Cardiac atrium fibroblast (primary cell): ENCODE measurements at places on chromosomes 5 and 9. TPM values are rescaled to one million over a fixed set of nuclear protein-coding genes. Genes with fewer than 3 reads are reported as not detected.

PIP5KL1 gene
- total RNA-seq, result 2.8 and 16.4 TPM in 2 replicates

ZBED3 gene
- 0.36 and 0.65 TPM in 2 replicates for total RNA-seq

FOXD4L5 gene
- total RNA-seq, result not detected in 2 replicates

OR1Q1 gene
- not detected in 2 replicates for total RNA-seq

NUTM2F gene
- not detected in 2 replicates for total RNA-seq

NKD2 gene
- total RNA-seq, result 22.4 and 30.5 TPM in 2 replicates

SLC45A2 gene
- not detected in 2 replicates for total RNA-seq

SLC31A1 gene
- 22.4 and 33.5 TPM in 2 replicates for total RNA-seq

CDC20B gene
- not detected in 2 replicates for total RNA-seq

SELENOP gene
- total RNA-seq, result 25.3 and 32.5 TPM in 2 replicates

GDNF gene
- total RNA-seq, result not detected in 2 replicates

SUSD3 gene
- 1.1 and 2.0 TPM in 2 replicates for total RNA-seq

CBY3 gene
- not detected in 2 replicates for total RNA-seq

ZNF879 gene
- 3.2 and 5.8 TPM in 2 replicates for total RNA-seq

CDH12 gene
- total RNA-seq, result not detected in 2 replicates

SLC27A6 gene
- not detected in 2 replicates for total RNA-seq

C5orf52 gene
- total RNA-seq, result not detected in 2 replicates

KCNV2 gene
- not detected in 2 replicates for total RNA-seq

ARAP3 gene
- total RNA-seq, result 6.9 and 7.1 TPM in 2 replicates
